ENCODE measurements at places on chromosomes 2 and 18. TPM values are rescaled to one million over a fixed set of nuclear protein-coding genes. Genes with fewer than 3 reads are reported as not detected.

Gene CYB5A
- total RNA-seq = 131 TPM

Gene ABHD1
- total RNA-seq = not detected

Gene EGR4
- not detected for total RNA-seq

Gene CBLN2
- total RNA-seq = not detected

Gene RBM43
- total RNA-seq = 5.6 TPM

Gene RAB11FIP5
- 15.1 TPM for total RNA-seq

Measured in RPMI7951 (cell line).